Erythroblast (primary cell): ENCODE measurements at places on chromosomes 2 and 18.

- peak; percentile 80 for DNase-seq
Observed at GRCh38 chr2:208175069-208175839, 11.9 kb upstream of the CRYGA start.

DNA sequence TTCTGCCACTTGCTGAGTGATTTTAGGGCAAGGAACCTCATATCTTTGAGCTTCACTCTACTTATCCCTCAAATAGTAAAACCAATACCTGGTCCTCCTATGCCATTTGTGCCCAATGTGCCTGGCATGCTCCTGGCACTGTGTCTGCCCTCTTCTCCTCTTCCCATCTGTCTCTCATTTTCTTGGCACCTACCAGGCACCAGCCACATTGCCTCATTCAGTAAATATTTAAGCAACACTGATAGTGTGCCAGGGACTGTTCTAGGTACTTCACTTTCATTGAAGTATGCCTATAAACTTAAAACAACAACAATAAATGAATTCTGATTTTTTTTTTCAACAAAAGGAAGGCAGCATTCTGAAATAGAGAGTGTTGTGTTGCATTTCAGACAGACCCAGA, 15.1 kb upstream of the BOD1L2 start:
- no peak for DNase-seq

DNA sequence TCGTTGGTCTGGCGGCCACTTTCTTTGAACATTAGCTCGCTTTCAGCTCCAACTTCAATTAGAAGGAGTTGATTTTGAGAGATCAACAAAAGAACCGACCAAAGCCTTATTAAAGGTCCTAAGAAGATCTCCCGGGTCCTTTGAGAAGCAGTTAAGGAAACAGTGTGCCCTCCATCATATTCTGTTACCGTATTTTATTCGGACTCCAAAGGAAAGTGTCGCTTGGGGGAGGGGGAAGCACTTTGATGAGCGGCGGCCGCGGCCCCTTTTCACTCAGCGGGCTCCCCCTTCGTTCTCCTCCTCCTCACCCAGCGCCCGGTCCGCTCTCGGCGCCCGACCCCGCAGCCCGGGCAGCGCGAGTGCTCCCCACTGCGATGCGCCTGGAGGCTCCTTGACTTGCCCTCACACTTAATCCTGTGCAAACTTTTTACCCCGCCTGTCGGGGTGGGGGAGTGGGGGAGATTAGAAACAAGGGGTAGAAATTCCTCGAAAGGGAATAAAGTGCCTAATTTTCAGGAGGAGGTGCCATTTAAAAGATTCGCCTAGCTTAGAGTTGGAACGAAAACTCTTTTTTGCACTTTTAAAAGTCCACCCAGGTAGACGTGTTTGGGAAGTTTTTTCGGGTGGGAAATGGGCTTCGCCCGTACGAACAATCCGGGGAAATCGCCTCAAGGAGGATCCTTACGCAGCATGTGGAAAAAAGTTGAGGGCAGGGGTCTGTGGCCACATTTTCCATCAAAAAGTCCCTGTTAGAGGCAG, 1.2 kb upstream of the OTX1 start:
- no peak for DNase-seq

GRCh38 chr2:170745305-170745704, 24.9 kb upstream of the ERICH2 start:
- no peak for DNase-seq

- DNase-seq: no peak
Observed at GRCh38 chr2:233501198-233502076, 65.1 kb downstream of the USP40 start.

DNA sequence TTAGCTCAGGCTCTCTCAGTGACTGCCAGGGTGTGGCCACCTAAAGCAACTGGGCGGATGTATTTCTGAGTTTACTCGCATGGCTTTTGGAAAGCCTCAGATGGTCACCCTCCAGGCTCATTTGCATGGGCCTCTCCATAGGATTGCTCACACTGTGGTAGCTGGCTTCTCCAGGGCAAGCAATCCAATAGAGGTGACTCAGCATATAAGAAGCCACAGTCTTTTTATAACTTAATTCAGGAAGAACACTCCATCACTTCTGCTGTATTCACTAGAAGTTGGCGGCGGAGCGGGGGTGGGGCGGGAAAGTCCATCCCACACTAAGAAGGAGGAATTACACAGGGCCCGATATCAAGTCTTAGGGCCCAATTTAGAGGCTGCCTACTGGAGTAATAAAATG, 3.6 kb upstream of the DOK6 start:
- no peak for DNase-seq

- DNase-seq: no peak
Observed at GRCh38 chr18:26634631-26635030, 86.3 kb upstream of the KCTD1 start.

DNA sequence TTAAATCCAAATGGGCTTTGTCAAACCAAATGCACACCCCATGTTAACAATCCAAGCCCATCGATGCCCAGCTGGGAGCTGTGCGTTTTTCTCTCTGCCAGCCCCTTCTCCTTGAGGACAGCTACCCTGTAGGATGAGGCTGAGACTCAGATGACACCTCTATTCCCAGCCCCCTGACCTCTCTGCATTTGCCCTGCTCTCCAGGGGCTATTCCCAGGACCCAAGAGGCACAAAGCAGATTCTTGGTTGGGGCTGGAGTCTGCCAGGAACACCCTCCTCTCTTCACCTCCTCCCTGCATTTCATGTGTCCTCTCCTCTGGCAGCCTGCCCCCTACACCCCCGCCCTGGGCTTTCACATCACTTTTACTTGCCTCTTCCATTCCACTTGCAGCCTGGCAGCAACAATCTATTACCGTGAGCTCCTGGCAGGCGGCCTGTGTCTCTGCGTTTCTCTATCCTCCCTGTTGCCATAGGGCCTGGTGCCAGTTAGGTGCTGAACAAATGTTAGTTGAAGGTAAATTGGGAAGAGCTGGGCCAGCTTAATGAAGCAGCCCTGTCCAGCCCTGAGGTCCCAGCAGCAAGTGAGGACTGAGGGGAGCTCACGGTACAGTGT, 51.8 kb downstream of the ADD2 start:
- DNase-seq: peak; percentile 72

DNA sequence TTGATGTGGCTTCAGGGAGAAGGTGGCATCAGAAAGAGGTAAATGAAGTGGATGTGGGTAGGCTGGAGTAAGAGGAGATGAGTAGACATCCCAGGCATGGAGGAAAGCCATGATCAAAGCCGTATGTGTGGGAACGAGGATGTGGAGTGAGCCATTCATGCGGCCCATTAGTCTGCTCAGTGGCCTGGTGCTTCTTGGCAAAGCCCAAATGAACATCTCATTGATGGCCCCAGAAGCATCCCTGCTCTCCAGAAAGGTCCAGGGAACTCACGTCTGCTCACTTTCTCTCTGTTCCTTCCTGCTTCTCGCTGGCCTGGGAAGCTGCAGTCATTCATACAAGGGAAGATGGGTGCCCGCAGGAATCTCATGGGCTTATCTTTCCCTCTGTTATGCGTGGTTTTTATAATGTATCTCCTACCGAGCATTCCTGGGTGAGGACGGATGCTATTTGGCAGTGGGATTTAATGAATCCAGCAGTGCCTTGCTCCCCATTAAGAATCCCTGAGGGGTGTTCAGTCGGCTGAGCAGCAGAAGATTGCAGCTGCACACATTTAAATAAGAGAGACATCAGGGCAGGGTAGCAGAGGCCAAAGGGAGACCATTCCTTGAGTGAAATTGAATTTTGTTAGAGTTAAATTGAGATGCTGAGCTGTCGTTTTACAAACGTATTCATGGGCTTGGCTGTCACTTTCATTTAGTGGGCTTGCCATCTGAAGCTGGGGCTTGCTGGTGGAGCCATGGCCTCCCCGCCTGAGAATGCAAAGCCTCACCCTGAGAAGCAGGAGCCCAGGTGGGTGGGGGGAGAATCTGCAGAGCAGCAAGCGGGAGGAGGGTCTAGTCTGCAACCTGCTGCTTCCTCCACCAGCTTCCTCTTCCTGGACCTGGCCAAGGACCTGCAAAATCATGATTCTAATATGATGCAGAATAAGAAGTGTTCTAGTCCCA, 64.5 kb downstream of the LYPD1 start:
- DNase-seq: no peak
